ENCODE measurements at places on chromosomes 7 and 10.

- DNase-seq: no peak
These were observed 54.7 kb upstream of the LANCL2 start for GRCh38 chr7:55310287-55311025.

DNA sequence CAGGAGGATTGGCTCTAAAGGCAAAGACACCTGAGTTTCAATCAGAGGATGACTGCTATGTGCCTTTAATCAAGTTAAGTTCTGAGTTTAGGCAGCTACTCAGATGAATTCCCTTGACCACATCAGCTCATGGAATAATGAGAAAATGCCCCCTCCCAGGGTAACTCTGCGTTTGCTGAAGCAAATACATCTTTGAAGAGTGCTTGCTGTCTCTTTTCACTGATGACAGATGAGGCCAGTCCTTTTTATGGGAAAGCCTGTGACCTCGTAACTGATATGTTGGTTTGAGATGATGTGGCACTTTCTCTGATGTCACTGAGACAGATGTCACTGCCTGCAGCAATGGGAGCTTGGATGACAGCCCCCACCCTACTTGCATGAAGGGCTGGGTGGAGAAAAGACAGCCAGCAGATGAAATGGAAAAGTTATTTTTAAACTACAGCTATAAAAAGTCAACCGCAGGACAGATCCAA lies 43.7 kb upstream of the DGKI start:
- DNase-seq: no peak

- no peak for DNase-seq
These were observed 18.3 kb downstream of the LIPM start for GRCh38 chr10:88820748-88821401.

GRCh38 chr10:17073725-17074540 lies 55.7 kb downstream of the CUBN start:
- no peak for DNase-seq

DNA sequence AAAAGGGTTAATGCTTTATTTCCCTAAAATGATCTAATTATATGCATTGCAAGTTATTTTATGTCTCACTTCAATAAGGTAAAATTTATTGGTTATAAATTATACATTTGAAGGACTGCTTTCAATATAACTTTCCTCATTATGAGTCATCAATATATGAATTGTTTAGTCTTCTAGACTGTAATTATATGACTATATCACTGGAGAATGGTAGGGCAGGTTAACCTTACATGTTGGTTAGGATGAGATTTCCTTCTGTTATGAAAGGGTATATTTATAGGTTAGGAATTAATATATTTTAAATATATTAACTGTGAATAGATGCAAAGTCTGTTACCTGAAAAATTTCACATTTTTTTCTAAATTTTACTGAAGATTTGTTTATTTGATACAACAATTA lies 406.4 kb upstream of the ETV1 start:
- DNase-seq: no peak

- no peak for DNase-seq
These were observed 401.5 kb downstream of the REEP3 start for GRCh38 chr10:63922468-63923284.

DNA sequence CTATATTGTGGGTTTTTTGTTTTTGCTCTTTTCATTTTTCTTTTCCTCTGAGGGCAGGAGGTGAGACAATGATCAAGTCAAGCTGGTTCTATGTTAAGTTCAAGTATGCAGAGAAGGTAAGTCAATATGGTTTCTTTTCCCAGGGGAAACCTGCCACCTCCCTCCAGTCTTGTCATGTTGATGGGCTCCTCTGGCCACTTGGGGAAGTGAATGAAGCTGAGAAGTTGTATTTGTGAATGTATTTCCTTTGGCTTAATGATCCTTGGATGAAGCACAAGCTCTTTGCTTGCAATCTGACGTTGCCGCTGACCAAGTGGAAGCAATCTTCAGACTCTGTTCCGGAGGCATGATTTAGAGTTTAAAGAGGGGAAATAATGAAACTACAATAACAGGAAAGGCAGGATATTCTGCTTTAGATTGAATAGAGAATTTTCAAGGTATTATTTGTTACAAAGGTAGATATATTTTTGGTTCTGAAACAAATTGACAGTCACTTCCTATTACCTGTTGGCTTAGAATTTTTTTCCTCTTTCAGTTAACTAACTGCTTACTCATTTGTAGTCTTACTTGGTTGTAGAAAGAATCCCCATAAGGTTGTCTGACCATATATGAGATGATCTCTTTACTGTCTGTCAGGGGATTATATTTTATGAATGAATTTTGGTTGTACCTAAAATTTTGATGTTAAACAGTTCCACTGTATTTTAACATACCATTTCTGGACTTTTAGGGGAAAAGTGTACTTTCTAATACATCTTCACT lies 369.6 kb downstream of the AUTS2 start:
- no peak for DNase-seq

DNA sequence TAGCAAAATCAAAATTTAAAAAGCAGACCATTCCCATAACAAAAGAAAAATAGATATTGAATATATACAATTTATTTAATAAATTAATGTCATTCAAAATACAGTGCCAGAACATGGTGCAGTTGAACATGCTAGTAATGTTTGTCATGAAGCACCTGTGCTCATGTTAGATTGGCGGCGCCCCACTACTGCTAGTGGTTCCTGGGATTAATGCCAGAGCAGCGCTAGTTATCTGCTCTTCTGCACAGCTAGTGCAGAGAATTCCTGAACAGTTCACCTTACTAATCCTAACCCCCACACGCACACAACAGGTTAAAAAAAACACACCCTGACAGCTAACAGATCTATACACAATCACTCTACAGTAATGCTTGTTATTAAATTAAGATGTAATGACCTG lies 23.4 kb downstream of the KBTBD2 start:
- no peak for DNase-seq

DNA sequence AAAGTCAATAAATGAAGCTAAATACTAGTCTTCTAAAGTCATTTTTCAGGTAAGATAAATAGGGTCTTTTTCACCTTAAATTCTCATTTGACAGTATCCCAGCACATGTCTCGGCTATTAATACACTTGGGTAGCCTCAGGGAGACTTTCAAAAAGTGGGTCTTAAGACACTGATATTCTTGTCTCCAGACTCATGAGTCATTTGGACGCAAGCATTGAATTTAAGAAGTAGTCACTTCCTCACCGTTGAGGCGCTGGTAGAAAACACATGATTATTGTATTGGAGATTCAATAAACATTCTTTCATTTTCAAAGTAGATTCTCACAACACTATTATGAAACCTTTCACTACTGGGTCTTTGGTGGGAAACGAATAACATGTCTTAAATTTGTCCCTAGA lies 108.9 kb upstream of the SP8 start:
- no peak for DNase-seq

DNA sequence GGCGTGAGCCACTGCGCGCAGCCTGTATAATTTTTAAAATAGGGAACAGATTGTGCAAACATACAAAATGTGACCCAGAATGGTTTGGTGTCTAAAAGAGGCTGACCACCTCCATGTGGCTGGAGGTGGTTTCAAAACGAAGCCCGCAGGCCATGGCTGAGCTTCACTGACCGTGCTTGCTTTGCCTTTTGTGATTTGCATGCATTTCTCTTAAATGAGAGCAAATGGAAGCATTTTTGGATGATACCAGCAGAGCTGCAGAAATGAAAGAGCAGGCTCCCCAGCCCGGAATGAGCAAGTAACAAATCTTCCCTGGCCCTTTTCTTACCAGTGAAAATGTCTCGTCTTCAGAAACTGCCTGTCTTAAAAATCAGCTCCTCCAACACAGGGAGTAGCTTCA lies 239.9 kb downstream of the CAMK1D start:
- DNase-seq: no peak

DNA sequence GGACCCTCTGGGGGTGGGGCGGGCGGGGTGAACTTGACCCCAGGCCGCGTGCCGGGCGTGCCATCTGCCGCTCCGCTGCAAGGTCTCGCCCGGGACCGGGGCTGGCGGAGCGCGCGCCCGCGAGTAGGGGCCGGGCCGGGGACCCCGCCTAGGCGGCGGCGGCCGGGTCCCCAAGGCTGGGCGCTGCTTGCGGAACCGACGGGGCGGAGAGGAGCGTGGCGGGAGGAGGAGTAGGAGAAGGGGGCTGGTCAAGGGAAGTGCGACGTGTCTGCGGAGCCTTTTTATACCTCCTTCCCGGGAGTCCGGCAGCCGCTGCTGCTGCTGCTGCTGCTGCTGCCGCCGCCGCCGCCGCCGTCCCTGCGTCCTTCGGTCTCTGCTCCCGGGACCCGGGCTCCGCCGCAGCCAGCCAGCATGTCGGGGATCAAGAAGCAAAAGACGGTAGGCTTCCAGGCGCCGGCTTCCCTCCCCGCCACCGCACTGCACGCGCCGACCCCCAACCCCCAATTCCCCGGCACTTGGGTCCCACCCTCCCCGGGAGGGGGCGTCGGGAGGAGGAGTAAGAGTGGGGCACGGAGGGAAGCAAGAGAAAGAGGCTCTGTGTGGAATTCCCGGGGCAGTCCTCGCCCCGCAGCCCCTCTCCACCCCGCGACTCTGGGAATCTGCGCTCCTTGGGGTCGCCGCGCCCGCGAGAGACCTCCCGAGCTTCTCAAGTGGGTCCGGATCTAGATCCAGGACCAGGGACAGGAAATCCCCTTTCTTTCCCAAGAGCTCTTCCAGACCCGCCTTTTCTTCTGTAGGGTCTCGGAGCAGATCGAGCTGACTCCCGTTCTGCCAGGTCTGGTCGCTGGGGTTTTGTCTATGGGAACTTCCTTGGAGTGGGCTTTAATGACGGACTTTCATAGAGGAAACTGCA lies at the start of gene PAPSS2:
Gene PAPSS2 (plus strand): TSS at position 308 of the 913 bp plus-strand sequence. CDS start 104 bp downstream, at position 412.
- no peak for DNase-seq

GRCh38 chr10:22760025-22760424 lies 45.6 kb upstream of the PIP4K2A start:
- no peak for DNase-seq

DNA sequence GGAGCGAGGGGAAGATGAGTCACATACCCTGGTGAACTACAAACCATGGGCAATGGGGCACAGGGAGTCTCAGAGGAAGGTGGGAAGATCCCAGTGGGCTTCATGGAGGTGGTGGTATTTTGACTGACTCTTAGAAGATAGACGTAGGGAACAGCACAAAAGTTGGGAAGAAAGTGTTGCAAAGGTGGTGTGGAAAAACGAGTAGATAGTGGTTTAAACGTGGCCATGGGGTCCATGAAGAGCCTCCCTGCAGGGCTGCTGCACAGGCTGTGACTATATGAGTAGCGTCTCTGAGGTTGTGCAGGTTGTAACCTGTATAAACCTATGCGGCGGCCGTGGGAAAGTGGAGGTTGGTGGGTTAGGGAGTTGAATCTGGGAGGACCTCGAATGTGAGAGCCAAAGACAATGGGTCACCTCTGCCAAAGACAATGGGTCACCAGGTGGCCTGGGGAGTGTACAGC lies 13.8 kb downstream of the LZTS2 start:
- no peak for DNase-seq

DNA sequence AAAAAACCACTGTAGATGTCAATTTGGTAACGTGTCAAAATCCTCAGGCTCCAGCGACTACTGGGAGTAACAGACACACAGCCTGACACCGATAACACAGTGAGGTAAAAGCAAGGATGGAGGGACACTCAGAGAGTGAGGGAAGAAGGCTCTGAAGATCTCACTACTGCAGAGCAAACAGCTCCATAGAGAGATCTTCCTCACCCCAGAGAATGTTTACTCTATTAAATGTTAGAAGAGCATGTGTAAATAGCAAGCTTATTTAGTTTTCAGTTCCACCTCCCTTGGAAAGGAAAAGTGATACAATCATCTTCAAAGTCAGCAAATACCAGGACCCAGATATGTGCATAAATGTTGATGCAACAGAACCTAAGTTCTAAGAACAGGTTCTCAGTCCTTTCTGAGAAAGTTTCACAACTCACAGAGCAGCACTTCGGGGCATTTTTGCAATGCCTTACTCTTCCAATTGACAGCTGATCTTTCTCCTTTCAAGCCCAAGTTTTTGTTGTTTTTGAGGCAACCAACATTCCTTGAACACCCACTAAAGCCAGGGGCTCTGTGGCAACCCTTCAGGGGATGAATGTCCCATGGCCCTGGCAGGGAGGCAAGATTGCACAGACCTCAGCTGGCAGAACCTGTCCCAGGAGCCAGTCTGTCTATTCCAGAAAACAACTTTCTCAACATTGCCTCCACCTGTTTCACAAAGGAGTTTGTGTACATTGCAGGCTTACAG lies 177.4 kb downstream of the SFMBT2 start:
- DNase-seq: no peak

DNA sequence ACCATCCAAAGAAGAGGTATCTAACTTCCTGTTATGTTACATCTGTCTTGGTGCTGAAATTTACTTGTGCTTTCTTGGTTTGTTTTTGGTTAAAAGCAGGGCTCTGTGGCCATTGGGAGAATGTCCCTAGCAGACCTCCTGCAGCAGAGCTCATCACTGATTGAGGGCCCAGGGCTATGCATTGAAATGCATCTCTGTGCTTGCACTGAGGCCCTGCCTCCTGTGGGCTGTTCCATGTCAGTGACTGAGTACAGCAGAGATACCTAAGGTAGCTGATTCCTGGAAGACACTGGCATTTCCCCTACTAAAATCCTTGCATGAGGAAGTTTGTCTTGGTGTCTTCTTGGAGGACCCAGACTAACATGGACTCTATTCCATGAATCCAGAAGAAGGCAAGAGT lies 213.9 kb downstream of the FRMD4A start:
- no peak for DNase-seq

DNA sequence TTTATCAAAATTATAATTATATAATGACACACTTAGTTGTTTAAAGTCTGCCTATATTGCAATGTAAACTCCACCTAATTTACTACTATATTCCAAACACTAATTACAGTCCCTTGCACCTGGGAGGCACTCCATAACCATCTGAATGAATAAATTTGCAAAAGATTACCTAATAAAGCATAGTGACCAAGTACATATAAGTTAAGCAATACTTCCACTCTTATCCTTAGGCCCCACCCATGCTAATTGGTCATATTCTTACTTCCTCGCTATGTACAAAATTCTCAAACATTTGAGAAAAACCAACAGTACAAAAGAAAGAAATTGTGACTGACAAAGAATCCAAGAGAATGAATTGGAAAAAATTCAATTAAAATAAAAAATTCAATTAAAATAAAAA lies 65.3 kb downstream of the ZFAND4 start:
- no peak for DNase-seq

DNA sequence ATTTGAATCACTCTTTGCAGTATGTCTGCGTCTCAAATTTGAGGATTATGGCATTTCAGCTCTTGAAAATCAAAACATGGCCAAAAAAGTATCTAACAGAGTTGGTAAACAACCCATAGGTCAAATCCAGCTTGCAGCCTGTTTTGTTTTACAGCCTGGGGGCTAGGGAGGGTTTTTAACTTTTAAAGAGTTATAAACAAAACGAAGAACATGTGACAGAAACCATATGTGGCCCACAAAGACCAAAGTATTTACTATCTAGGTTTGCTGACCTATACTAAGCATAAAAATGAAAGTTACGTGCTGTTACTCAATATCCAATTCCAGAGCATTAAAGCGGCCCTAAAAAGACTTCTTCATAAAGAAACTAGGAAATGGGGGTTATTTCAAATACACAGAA lies 55.5 kb upstream of the STARD3NL start:
- no peak for DNase-seq

Measured in stimulated activated naive CD4-positive, alpha-beta T cell treated with Interleukin-2 at 50 U/mL for 16 hours (primary cell).